ENCODE measurements at places on chromosomes 13 and 19. TPM values are rescaled to one million over a fixed set of nuclear protein-coding genes. Genes with fewer than 3 reads are reported as not detected.

The ZNF497 gene
- polyA plus RNA-seq: 1.8 TPM

The IGLON5 gene
- polyA plus RNA-seq: 0.09 TPM

The CBARP gene
- 2.7 TPM for polyA plus RNA-seq

The RGCC gene
- 21.4 TPM for polyA plus RNA-seq

The PLPP2 gene
- 0.84 TPM for polyA plus RNA-seq

The NTN5 gene
- polyA plus RNA-seq: 1.5 TPM

The KIR2DL4 gene
- not detected for polyA plus RNA-seq

The SCEL gene
- polyA plus RNA-seq: 0.08 TPM

Data from muscle of back (tissue), 13 donors.